ENCODE measurements at places on chromosomes 1 and 21. TPM values are rescaled to one million over a fixed set of nuclear protein-coding genes. Genes with fewer than 3 reads are reported as not detected.

DNA sequence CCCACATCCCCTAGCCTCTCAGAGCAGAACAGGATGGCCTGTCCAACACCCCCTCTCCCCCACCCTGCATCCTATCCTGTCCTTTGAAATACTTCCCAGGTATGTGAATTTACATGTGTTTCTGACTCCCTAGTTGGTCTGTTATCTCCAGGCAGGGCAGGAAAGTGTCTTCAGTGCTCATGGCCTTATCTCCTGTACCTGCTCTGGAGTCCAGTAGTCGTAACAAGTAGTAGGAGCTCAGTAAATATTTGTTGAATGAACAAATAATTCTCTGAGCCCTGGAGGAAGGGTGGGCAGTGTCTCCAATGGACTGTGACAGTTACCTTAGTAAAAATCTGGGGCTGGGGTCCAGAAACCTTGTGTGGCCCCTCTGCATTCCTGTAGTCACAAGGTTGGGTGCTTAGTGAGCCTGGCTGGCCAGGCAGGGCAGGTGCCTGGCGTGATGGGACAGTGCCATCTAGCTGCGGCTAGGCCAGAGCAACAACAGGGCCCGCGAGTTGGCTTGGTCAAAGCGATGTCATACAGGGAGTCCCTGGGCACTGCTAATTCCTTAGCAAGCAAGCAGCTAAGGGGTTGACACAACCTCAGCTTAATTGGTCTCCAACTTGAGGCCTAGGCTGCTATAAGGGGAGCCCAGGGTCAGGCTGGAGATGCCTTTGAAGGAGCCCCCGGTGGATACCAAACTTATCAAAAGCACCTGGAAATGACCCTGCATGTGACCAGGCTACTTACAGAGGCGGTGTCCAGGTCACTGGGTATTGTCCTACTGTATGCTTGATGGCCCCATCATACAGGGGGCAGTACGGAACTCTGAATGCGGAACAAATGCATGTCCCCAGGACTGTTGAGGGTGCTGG, 89.0 kb upstream of the PPM1J start:
- no peaks in the 10 kb centered on the region for H3K4me1 ChIP-seq
- peak; percentile 36 for DNase-seq
- no peaks in the 10 kb centered on the region for H3K36me3 ChIP-seq
- H3K27me3 ChIP-seq: no peaks in the 10 kb centered on the region

DNA sequence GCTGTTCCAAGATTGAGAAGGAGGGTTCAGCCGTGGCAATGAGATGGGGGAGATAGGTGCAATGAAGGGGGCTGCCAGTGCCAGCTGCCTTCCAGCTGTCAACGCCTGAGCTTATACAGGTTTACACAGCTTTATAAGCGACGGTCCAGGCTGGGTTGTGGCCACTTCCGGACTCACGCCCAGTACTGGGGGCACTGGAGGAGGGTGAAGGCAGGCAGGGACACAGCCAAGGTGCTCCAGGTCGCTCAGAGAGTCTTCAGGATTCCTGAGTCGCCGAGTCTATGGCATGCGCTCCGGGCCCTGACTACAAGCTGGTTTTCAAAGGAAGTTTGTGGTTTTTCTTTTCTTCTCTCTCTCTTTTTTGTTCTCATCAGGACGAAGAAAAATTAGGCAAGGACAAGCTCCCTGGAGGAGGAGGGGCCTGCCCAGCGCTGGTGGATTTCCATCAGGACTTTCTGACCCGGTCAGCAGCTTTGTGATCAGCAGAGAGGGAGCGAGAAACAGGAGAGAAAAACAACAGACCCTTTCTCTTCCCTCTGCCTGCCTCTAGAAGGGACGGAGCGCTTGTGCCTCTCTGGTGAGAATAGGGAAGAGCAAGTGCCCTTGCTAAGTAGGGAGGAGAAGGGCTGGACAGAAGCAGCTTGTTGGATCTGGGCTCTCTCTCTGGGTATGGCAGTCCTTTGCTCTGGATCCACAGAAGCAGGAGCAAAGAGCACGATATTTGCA, at the start of gene MINDY1:
Gene MINDY1, minus strand, starts transcription at position 576 of the 726 bp plus-strand sequence. CDS start 4,285 bp downstream, outside the sequence.
- peak within 1 kb of the TSS; percentile 71 for H3K4me3 ChIP-seq
- no peaks in the 10 kb centered on the region for H3K36me3 ChIP-seq
- peak within 1 kb of the TSS; percentile 93 for H3K27ac ChIP-seq
- DNase-seq: peak; percentile 68
- H3K4me1 ChIP-seq: no peaks in the 10 kb centered on the region

- no peaks in the 10 kb centered on the region for H3K4me1 ChIP-seq
- no peaks in the 10 kb centered on the region for H3K36me3 ChIP-seq
- no peaks in the 10 kb centered on the region for H3K27me3 ChIP-seq
- H3K4me3 ChIP-seq: no peak overlapping the region
- no peak for DNase-seq
These were observed 5.8 kb upstream of the LORICRIN start for GRCh38 chr1:153253693-153254092.

HHAT gene
- total RNA-seq: 4.6 TPM

CELA2B gene
- total RNA-seq: not detected

TRPM2 gene
- total RNA-seq: 2.8 TPM

HSPA13 gene
- total RNA-seq: 98.6 TPM
